ENCODE measurements at places on chromosomes 6 and 20.

- DNase-seq = no peak
Measured at GRCh38 chr6:78831492-78831891, 35.9 kb upstream of the IRAK1BP1 start.

DNA sequence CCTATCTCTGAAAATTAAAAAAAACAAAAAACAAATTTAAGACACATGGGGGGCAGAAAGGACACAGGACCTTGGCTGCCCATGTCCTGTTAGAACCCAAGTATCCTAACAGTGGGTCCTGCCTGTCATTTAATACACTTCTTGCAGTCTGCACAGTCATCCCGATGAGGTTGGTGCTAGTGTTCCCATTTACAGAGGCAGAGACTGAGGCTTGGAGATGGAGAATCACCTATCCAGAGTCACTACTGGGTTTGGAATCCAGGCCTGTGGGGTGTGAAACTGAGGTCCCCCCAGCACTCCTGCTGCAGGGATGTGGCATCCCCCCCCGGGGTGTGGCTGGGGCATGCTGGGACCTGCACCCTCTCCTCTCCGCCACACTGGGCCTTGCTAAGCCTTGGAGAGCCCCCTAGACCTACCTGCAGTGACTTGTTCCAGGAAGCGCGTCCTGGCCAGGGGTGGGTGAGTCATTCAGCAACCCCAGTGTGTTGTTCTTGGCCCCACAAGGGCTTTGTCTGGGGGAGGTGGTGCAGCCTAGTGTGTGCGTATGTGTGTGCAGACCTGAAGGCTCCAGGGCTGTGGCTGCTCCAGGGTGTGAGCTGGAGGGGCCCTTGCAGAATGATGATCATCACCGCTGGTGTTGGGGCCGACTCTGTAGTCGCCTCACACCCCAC lies 49.7 kb downstream of the BCAS4 start:
- DNase-seq = no peak

GRCh38 chr6:17935188-17936149 lies 52.0 kb downstream of the KIF13A start:
- no peak for DNase-seq

DNA sequence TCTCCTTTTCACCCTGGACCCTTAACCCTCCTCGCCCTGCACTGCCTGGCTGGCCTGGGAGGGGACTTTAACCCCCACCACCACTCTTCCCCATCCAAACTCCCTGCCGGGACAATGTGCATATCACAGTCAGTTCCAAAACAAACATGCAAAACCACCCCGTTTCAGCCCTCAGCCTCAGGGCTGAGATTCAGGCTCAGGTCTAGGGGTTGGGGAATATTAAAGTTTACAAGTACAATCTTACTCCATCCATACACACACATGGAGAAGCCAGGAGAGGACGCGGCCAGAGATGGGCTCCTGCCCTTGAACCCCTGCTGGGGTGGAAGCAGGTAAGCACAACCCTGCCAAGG lies 534 bp downstream of the KIAA1755 start:
- no peak for DNase-seq

DNA sequence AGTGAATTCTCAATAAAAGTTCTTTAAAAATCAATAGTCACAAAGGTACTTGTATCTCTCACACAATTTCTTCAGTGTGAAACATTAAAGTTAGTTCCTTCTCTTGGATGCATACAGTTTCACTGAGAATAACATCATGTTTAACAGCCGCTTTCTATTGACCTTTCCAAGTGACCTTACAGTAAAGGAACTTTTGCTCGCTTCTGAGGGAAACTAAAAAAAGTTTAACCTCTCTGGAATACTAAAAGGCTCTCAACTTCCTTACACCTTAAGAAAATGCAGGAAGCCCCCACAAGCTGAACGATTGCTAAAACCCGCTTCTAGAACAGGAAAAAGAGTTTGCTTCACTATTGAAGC lies 1.3 kb downstream of the RRAGD start:
- DNase-seq = no peak

DNA sequence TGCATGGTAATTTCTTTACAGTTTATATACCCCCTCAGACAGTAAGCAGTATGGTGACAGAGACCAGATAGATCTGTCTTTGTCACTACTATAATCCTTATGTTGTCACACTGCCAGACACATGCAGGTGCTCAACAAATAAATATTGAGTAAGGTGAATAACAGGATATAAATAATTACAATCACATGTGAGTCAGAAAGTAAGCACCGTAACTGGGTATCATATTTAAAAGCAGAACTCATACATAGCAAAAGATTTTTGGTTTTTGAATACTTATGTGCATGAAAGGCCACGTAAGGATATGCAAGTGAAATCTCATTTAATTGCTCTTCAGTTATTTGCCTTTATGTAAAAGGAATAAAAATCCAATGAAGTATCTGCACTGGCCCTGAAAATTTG lies 17.4 kb downstream of the CNBD2 start:
- no peak for DNase-seq

DNA sequence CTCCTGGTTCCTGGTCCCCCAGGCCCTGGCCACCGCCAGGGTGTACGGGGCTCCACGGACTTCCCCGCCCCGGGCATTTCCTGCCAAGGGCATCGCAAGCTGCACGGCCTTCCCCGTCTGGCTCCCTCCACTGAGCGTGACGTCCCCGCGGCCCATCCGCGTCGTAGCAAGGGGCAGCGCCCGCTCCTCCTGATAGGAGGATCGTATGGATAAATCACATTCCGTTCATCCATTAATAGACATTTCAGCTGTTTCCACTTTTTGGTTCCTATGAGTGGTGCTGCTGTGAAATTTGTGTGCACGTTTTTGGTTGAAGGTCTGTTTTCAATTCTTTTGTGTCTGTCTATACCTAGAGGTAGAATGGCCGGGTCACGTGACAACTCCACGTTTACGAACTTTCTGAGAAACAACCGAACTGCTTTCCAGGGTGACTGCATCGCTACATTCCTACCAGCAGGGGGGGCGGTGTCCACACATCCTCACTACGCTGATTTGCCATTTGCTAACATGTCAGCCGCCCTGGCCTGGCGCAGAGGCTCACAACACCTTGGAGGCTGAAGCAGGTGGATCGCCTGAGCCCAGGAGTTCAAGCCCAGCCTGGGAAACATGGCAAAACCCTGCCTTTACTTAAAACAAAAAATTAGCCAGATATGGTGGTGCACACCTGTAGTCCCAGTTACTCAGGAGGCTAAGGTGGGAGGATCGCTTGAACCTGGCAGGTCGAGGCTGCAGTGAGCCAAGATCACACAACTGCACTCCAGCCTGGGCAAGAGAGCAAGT lies 37.7 kb downstream of the KCNQ2 start:
- DNase-seq = peak; percentile 33

GRCh38 chr20:46852313-46852712 lies 42.3 kb upstream of the EYA2 start:
- DNase-seq = no peak

DNA sequence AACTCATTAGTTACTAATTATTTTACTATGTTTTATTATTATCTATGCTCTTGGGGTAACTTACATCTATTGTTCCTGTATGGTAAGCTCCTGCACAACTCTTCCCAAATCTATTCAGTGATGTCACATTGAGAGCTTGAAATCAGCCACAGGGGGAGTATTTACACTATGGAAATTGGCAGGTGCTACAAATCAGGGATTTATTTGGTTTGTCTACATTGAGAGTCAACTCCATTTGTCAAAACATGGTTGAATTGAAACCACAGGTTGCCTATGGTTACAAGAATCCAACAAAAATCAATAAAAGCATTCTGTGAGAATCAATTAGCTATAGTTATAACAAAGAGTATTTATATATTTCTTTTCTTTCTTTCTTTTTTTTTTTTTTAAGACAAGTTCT lies 3.9 kb upstream of the FITM2 start:
- DNase-seq = no peak

- DNase-seq = no peak
Measured at GRCh38 chr6:157669323-157669722, 153.7 kb upstream of the SNX9 start.

- no peak for DNase-seq
Measured at GRCh38 chr6:136186363-136186762, 63.7 kb downstream of the MTFR2 start.

DNA sequence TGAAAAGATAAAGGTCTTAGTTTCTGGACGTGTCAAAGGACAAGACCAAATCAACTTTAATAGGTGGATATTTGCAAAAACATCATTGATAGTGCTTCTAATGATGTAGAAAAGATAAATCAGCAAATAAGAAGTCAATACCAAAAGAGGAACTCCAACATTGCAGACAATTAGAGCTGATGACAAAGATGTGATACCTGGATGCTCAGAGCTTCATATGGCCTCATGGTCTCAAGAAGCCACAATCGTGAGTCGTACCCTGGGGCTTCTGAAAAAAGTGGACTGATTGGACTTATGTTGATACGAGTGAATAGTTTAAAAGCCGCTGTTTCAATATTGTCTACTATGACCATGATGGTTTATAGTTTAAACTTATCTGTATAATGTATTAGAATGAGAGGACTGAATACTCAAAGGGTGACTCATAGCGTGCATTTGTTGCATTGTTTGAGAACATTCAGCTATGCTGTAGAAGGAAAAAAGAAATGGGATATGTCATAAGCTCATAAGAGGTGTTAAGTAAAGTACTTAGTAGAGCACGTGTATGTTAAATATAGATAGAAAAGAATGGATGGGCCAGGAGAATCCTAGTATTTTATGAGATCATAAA lies 54.6 kb upstream of the RIPOR2 start:
- DNase-seq = no peak

- no peak for DNase-seq
Measured at GRCh38 chr6:87701344-87701675, 723 bp downstream of the AKIRIN2 start.

GRCh38 chr6:100719883-100720682 lies 161.0 kb downstream of the ASCC3 start:
- peak; percentile 3 for DNase-seq

- DNase-seq = no peak
Measured at GRCh38 chr6:106716966-106717365, 87.6 kb downstream of the QRSL1 start.

GRCh38 chr20:62764156-62764935 lies 31.9 kb upstream of the MRGBP start:
- DNase-seq = no peak

- no peak for DNase-seq
Measured at GRCh38 chr6:97958134-97958533, 675.1 kb upstream of the MMS22L start.

- no peak for DNase-seq
Measured at GRCh38 chr6:131163886-131164285, 28.6 kb downstream of the AKAP7 start.

DNA sequence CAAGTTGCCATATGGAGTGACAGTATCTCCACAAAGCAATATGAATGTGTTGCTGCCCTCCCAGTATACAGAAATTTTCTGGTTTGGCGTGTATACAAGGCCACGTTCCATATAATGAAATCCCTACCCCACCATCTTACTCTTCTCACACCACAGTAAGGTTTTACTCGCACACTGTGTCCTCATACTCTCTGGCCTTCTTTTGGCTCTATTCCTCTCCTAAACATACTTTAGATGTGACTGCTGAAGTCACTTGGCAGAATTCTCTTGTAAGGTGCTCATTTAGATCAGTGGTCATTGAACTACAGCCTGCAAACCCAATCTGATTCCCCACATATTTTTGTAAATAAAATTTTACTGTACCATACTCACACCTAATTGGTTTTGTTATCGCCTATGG lies 123.2 kb downstream of the RFPL4B start:
- no peak for DNase-seq

DNA sequence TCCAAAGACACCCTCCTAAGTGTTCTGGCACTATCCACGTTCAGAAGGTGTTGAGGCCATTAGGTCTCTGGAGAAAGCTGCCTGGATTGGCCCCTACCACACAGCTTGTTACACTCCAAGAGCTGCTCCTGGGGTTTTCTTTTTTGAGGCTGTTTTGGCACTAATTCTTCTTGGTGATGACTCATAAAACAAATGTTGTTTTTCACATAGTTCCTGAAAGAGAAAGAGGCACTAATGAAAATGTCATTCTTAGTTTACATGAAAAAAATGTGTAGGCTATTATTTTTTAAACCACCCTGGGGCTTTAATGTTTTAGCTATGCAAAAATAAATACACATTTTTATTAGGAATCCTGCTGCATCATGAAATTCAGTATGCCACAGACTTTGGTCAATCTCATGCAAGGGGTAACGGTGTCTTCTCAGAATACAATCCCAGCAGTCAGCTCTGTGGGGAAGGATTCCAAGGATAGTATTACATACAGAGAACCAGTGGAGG lies 38.1 kb downstream of the TBPL1 start:
- no peak for DNase-seq

- no peak for DNase-seq
Measured at GRCh38 chr6:24779416-24780016, 4.8 kb downstream of the GMNN start.

DNA sequence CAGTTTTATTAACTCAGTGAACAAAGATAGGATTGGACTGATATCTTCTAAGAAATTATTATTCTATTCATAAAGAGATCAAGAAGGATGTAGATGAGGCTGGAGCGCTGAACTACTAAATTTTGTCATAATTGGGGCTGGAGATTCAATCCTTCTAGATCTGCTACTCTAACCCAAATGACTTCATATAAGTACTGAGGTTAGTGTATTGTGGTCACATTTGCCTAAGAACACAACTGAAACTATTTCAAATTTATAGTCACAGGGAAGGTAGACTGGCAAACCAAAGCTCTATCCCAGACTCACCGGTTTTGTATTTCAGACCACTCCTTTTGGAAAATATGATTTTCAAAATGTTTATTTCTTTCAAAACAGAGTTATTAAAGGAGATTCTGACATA lies 96.7 kb downstream of the BMP5 start:
- DNase-seq = no peak

DNA sequence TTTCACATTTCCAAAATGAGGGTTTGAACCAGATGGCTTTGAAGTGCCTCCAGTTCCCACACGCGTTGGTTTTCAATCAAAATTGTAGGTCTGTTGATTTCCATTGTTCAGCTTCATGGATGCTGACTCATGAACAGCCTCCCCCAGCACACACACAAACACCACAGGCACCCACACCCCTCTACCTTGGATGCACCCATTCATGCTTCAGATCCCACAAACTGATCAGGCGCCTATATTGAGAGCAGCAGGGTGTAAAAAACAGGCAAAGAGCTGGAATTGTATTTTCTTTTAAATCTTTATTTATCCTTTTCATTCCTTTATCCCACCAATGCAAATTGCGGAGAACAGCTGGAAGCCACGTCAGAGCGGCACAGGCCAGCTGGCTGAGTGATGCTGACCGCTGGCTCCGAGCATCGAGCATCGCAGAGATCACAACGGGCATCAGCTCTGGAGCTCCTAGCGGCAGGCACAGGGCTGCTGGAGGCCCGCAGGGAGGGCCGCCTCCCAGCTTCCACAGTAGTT lies 29.3 kb upstream of the TBC1D7 start:
- no peak for DNase-seq

GRCh38 chr6:142850679-142851423 lies 94.1 kb downstream of the HIVEP2 start:
- DNase-seq = no peak

- DNase-seq = no peak
Measured at GRCh38 chr6:44333273-44333919, 9.1 kb upstream of the SPATS1 start.

GRCh38 chr6:42301986-42302385 lies 84.3 kb upstream of the MRPS10 start:
- DNase-seq = no peak

GRCh38 chr6:89941763-89942497 lies 47.7 kb downstream of the GJA10 start:
- no peak for DNase-seq
